Activated T-helper 1 cell treated with anti-CD3 and anti-CD28 coated beads, Interleukin-12 subunit alpha, Interleukin-12 subunit beta, Interleukin-2, Interleukin-4 antibody, amounts not matched to agents 30 ng/mL and 10 ng/mL and 1 ng/mL, durations not matched to agents 14 hours and 24 hours and 36 hours (primary cell): ENCODE measurements at places on chromosomes 16 and 17.
A peak's percentile ranks its signal among the peaks of the same experiment; 100 is the strongest.

DNA sequence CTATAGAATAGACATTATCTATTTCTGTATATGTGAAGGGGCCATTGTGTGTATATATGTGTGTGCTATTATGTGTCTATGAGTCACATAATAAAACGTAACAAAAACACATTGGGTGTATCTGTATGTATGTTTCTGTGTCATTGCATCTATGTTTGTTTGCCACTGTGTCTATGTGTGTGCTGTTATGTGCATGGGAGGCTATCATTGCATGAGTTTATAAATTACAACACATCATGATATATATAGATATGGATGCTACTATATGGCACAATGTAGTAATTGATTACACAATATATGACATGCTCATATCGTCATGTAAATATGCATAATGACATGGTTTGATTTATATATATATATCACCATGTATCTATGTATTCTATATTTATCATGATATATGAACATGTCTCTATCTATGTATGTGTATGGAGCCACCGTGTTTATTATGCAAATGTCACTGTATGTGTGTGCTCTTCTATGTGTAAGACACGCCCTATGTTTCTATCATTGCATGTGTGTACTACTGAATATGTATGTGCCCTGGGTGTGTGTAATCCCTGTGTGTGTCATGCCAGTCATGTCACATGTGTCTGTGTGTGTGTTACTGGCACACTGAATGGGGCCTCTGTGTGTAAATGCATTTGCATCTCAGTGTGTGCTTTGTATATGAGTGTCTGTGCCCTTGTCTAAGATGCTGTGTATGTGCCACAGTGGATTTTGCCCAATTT is 1.4 kb upstream of the TSPOAP1 start:
- peak; percentile 51 for DNase-seq

- no peak for DNase-seq
These were observed 23.9 kb upstream of the AATK start for GRCh38 chr17:81189670-81190530.

GRCh38 chr17:16939606-16940115 is 32.3 kb downstream of the TNFRSF13B start:
- no peak for DNase-seq

DNA sequence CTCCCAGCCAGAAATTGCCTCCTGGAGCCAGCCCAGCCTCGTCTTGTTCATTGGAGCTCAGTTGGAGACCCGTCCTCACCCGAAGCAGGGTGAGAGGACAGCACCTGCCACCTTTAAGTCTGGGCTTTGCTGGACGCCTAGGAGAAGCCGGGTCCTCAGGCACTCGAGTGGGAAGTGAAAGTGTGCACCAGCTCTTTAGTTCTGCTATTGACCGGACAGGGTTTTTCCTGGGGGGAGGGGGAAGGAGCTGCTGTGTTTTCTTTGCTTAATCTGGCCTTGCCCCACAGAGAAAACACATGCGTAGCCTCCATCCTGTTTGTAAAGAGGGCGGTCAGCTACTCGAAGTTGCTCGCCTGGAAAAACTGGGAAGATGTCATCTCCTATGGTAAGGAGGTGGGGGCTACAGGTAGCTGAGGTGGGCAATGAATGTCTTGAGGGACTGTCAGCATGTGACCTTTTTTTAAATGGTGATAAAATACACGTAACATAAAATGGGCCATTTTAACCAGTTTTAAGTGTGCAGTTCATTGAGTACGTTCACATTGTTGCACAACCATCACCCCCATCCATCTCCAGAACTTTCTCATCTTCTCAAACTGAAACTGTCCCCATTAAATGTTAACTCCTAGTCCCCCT is 34.4 kb downstream of the CMIP start:
- DNase-seq = no peak

DNA sequence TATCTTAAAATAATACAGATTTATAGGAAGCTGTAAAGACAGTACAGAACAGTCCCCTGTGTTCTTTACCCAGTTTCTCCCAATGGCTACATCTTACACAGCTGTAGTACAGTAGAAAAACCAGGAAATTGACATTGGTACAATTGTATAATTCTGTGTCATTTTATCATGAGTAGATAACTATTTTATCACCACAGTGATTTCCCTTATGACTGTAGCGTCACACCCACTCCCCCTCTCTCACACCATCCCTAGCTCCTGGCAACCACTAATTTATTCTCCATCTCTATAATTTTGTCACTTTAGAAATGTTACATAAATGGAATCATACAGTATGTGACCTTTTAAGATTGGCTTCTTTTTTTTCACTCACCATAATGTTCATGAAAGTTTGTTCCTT is 30.9 kb downstream of the CLTC start:
- no peak for DNase-seq

- DNase-seq = peak; percentile 69
These were observed 8.7 kb downstream of the CLUAP1 start for GRCh38 chr16:3509470-3509928.

GRCh38 chr17:16378636-16379282 is 2.1 kb upstream of the UBB start:
- DNase-seq = no peak

DNA sequence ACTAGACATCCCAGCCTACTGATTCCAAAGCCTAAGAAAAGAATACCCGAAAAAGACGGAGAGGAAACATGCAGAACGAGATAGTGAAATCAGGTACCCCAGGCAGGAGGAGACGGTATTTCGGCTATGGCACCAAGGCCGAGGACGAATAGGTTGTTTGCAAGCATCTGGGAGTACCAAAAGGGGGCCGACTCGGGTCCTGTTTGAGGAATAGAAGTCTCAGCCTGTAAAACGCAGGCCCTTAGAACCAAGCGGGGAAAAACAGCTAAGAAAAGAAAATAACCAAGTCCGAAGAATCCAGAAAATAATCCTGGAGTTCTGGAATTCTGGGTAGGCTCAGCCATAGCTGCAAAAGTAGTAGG is 537 bp downstream of the SLC35B1 start:
- no peak for DNase-seq

- no peak for DNase-seq
These were observed 33.3 kb upstream of the METTL9 start for GRCh38 chr16:21565861-21566669.

DNA sequence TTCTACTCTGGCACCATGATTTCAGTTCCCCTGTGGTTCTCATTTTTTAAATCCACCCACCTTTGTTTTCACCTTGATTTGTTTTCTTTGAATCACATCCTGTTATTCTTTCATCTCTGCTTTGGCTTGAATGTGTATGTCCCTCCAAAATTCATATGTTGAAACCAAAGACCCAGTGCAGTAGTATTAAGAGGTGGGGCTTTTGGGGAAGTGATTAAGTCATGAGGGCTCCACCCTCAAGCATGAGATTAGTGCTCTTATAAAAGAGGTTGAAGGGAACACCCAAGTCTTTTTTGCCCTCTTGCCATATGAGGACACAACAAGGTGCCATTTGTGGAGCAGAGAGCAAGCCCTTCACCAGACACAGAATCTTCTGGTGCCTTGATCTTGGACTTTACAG is 382.3 kb downstream of the SLC39A11 start:
- DNase-seq = no peak

- DNase-seq = peak; percentile 67
These were observed 25.5 kb downstream of the COPZ2 start for GRCh38 chr17:48012151-48012520.

DNA sequence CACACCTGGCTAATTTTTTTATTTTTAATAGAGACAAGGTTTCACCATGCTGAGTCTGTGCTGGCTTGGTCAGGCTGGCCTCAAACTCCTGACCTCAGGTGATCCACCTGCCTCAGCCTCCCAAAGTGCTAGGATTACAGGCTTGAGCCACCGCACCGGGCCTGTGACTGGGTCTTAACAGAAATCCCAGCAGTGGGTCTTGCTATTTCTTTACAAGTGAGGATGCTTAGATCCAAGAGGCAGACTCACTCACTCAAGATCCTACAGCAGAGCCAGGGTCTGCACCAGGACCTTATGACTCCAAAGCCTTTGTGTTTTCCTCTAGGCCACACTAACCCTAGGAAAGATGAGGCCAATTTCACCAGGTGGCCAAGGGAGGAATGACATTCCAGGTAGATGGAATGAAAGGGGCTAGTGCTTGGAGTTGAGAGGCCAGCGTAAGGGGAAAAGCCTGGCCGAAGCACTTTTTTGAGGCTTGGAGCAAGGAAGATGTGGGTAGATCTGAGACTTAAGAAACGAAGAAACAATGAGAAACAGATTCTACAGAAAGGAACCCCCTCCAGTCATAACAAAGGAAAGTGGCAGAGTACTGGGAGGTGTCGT is 5.7 kb upstream of the STAT5A start:
- DNase-seq = no peak

DNA sequence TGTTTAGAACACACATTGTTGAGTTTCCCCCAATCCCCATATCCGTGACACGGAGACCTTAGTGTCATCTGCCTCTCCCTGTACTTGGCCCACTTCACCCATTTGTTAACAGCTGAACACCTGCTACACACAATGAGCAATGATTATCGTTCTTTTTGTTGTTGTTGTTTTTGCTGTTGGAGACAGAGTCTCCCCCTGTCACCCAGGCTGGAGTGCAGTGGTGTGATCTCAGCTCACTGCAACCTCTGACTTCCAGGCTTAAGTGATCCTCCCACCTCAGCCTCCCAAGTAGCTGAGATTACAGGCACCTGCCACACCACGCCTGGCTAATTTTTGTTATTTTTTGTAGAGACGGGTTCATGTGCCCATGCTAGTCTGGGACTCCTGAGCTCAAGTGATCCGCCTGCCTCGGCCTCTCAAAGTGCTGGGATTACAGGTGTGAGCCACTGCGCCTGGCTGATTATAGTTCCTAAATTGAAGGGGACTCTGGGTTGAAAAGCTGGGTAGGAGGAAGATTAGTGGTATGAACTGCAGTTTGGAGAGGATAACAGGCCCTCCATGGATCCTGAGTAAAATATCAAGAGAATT is 21.6 kb downstream of the NDE1 start:
- DNase-seq = no peak

DNA sequence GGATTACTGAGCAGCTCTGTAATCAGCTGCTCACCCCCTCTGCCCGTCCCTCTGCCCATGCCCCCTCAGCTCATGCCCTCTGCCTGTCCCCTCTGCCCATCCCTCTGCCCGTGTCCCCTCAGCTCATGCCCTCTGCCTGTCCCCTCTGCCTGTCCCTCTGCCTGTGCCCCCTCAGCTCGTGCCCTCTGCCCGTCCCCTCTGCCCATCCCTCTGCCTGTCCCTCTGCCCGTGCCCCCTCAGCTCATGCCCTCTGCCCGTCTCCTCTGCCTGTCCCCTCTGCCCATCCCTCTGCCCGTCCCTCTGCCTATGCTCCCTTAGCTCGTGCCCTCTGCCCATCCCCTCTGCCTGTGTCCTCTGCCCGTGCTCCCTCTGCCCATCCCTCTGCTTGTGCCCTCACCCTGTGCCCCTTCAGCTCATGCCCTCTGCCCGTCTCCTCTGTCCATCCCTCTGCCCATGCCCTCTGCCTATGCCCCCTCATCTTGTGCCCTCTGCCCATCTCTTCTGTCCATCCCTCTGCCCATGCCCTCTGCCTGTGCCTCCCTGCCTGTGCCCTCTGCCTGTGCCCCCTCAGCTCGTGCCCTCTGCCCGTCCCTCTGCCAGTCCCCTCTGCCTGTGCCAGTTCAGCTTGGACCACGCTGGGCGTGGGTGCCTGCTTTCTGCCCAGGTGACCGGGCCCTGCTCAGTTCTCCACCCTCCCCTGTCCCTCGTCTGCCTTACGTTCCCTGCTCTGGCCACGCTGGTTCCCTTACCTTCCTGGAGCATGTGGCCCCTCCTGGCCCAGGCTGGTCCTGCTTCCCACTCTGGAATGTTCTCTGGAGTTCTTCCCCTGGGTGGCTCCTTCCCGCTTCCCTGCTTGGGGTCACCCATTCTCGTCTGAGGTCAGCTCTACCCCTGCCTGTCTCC is 97.6 kb downstream of the NPIPB11 start:
- DNase-seq = no peak

DNA sequence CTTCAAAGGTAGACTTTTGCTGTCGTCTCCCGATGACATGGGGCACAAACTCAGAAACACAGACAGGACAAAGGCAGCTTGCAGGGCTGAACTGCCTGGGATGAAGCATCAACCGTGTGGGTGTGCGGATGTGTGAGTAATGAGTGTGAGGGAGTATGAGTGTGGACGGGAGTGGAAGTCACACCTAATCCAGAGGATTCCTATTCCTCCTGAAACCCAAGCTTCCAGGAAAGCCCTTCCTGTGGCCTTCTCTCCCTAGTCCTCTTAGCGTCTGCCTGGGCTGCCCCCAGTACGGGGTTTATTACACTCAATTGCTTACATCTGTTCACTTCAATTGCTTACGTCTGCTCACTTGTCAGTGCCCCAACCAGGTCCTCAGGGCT is 2.3 kb upstream of the IL4R start:
- no peak for DNase-seq

DNA sequence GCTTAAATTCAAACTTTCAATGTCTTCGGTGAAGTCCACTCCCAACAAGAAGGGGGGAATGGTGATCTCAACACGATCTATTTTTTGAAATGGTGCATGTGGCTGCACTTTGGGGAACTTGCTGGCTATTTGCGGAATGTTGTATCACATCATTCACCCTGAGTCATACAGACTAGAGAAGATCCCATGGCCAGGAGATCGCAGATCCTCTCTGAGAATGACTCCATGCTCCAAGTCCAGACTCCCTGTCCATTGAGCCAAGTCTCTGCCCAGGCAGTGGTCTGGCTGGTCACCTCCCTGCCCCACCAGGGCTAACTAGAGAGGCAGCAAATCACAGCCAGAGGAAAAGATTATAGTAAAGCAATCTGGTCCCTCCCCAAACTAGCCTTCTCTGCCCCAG is 120.6 kb downstream of the XYLT1 start:
- no peak for DNase-seq

DNA sequence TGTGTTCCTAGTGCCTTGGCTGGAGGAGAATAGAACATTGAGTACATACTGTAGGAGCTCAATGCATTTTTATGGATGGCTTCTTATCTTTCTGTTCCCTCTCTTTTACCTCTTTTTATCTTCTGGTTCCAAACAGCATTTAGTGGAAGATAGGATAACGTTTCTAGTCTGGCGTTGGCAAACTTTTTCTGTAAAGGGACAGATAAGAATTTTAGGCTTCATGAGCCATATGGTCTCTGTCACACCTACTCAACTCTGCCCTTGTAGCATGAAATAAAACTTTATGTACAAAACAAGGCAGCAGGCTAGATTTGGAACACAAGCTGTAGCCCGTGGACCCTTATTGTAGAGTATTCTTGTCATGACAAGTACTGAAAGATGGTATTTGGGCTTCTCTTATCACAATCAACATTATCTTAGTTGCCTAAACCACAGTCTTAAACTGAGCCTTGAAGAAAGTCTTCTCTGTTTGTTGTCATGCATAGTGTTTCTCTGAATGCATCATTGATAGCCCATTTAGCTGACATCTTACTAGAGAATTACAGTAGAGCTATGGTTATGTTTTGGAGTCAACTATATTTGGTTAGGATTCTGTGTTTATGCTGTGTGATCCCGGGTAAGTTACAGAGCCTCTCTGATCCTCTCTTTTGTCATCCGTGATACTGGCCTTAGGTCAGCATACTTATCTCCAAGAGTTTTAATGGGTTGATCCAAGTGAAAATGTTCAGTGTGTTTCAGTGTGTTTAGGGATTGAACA is 80.2 kb downstream of the HS3ST4 start:
- DNase-seq = no peak

DNA sequence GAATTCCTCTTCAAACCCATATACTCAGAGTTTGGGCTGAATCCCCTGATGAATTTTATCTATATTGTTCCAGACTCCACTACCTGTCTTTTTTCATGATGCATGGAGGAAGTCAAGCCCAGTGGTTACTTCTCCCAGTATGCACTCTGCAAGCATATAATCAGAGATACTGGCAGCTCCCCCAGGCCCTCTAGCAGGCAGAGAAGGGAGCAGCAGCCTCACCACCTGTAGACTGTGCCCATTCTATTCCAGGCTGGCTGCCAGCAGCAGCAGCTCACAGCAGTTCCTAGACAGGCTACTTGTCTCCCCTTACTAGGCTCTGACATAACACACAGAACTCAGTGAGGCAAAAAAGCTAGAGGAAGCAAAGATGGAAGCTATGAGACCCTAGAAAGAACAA is 3.4 kb downstream of the MKS1 start:
- DNase-seq = no peak
